ENCODE measurements at places on chromosomes 16 and 17.

DNA sequence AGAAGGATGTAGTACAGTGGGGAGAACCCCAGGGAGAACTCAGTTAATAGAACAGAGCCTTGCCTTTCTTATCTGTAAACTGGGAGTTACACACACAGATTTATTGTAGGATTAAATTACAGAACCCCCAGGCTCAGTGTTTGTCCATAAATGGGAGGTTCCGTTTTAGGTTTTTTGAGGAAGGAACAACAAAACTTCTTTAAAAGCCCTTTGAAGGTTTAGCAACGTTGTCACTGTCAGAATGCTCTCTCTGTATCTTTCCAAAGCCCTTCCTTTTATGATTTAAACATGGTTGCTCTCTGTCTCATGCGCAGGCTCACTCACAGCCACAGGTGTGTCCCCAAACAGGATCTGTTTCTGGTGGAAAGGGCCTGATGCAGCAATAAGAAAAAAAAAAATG, 9.4 kb upstream of the GNA13 start:
- no peak for DNase-seq

DNA sequence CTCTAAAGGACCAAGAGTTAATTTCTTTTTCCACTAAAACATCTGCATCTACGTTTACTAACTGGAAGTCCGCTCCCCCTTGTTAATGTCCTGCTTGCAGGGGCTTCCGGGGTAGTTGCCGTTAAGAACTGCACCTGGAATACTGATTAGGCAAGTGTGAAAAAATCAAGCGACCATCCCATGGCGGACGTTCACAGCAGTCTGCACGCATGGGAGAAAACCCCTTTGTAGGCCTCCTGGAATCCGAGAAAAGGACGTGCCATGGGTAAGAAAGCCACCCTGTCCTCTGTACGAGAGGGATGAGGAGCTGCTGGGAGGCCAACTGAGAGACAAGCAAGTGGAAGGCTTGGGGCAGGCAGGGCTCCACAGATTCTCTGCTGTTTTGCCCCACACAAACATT, 14.9 kb downstream of the SNN start:
- DNase-seq: no peak

DNA sequence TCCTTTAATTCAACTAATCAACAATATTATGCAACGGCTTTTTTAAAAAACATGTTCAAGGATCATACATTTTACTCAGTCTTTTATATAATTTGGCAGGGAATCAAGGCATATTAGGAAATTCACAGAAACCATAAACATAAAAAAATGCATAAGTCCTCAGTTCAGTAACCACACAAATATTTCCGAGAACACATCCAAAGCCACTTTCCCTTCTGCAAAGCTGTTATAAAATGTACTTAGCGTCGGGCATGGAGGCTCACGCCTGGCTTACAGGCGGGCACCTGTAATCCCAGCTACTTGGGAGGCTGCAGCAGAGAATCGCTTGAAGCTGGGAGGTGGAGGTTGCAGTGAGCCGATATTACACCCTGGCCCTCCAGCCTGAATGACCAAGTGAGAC, 9.7 kb upstream of the ZC3H7A start:
- no peak for DNase-seq

- DNase-seq: no peak
These were observed 18.2 kb downstream of the SCN4A start for GRCh38 chr17:63954402-63955063.

DNA sequence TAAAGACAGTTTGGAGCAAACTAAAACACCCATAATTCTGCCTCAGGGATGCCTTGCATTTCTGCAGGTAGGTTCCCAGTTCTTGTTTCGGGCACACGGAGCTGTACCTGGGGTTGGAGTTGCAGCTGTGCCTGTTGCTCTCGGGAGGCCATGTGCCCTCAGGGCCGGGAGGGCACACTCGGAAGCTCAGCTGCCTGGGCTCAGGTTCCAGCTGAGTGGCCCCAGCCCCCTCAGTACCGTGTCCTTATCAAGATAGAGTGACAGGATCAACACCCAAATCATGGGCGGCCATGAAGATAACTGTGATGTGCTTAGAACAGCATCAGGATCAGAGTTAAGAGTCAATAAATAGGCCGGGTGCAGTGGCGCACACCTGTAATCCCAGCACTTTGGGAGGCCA, 107.9 kb downstream of the SNX29 start:
- DNase-seq: no peak

GRCh38 chr17:75814900-75815373, 29.3 kb downstream of the UNC13D start:
- no peak for DNase-seq

- DNase-seq: no peak
These were observed 111.2 kb downstream of the SHISA9 start for GRCh38 chr16:13012601-13013000.

DNA sequence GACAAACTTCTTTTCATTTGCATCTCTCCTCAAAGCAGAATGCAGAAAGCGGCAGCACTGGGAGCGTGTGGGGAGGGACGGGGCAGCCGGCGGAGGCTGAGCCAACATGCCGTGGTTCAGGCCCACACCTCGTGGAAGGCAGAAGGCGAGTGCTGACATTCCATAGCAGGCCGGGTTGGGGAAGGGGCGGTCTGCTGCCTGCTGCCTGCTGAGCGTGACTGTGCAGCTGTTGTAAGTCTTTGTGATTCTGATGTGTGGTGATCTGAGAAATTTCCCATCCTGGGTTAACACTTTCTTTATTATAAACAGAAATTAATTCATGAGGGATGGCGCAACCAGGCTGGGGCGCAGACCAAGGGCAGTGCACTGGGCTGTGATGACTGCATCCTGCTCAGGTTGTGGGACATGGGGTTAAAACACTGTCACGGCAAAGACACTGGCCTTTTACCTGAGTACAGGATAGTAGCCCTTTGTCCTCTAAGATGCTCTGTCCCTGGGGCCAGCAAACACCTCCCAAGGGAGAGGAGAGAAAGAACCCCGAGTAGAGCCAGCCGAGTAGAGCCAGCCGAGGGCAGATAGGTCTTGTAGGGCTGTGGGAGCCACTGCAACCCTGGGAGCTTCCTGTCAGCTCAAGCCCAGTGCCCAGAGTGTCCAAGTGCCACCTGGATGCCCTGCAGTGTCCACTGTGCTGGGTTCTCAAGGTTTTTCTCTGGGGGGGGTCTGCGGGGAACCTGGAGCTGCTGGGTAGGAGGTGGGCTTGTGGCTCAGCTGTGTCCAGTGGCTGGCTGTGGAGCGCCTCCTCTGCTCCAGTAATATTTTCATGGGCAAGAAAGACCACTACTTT, 8.8 kb upstream of the DNASE1 start:
- DNase-seq: no peak

DNA sequence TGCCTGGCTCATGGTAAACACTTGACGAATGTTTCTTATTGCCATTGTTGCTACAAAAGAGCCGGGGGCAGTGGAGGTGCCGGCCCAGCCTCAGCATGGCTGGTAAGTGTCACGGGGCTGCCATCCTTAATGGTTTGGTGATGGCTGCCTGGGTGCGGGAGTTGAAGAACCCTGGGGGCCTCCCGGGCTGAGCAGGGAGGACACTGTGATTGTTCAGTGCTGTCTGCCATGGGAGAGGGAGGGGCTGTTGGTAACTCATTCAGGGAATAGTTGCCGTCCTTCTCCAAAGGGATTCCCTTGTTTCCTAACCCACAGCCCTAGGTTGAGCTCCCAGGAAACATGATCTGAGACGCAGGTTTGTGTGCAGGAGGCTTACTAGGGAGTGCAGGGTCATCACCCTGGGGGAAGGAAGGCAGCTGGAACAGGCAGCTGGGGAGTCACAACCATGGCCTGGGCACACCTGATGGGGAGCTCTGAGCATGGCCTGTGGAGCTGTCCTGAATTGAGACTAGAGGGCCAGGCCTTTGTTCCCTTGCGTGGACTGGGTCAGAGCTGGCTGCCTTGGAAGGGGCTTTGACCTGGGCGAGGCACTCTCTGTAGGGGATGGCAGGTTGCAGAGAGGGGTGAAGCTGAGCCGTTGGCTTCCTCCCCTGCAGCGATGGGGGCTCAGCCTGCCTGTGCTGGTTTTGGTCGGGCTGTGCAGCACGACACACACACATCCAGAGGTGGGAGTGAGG, 85.7 kb downstream of the PLCG2 start:
- no peak for DNase-seq

DNA sequence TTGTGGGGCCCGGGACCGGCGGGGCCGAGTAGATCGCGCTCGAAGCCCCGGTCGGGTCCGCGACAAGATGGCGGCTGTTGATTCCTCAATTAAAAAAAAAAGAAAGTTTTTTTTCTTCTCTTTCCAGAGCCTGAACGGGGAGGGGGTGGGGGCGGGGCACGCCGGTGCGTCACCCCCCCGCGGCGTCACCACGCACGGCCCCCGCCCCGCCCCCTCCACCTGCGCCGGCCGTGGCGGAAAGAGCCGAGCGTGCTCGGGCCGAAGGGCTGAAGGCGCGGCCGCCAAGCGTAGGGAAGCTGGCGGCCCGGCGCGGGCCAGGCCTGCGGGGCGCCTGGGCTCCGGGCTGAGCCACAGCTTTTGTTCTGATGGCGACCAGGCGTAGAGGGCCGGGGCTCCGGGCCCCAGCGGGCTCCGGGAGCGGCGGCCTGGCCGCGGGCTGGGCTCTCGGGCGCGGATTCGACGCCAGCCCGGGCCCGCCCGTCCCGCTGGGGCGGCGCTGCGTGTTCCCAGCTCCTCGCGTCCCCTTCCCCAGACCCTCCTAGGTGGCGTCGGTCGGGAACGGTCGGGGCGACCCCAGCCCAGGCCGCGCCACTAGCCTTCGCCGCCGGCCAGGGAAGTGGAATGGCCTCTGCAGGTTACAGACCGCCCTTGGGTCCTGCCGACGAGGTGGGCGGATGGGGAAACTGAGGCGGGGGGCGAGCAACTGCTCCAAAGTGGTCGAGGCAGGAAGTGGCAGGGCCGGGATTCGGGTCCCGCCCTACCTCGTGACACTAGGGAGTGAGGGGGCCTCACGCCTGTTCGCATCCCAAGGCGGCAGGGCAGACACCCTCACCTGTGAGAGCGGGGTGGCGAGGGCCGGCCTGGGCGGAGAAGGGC, at the start of gene CREBBP:
TSS of gene CREBBP (minus strand) at position 91 of the 876 bp plus-strand sequence. CDS start 797 bp downstream, outside the sequence.
- peak; percentile 71 for DNase-seq

DNA sequence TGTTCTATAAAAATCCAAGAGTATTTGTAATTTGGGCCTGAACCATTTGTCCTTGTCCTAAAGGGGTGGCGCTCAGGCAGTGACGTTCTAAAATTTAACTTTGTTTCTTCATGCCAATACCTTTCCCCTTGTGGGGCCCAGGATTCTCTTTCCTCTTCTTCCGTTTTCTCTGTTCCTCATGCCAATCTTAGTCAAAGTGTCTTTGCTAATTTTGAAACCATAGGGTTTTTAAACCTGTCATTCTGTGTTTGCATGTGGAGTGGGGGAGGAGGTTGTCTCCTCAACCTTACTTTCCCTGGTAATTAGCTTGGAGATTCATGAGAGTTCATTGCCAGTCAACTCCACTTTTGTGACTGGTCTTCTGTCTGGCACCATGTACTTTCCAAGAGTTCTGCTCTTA, 337.1 kb downstream of the MAF start:
- no peak for DNase-seq

GRCh38 chr17:77440560-77440981, 299.8 kb downstream of the SEC14L1 start:
- DNase-seq: no peak

GRCh38 chr17:7552621-7553051, 3.8 kb downstream of the TNFSF12 start:
- DNase-seq: no peak

DNA sequence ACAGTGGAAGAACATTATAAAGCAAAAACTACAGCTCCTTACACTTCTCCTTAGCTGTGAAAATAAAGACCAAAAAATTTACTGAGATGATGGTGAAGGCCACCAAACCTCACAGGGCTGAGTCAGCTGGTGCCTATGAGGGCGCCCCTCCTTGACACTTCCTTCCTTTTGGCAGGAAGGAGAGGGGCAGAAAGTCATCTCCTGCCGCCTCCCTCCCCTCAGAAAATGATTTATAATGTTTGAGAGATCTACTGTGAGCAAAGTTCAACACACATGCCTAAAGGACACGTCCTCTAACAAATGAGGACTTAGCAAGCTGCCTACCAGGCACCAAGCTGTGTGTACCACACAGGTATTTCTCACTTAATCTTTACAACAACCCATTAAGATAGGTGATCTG, 245.7 kb downstream of the PRKCA start:
- DNase-seq: peak; percentile 26

GRCh38 chr17:61161615-61162134, 238.0 kb upstream of the TBX2 start:
- no peak for DNase-seq

GRCh38 chr17:37176723-37177122, 199.1 kb upstream of the C17orf78 start:
- DNase-seq: no peak

GRCh38 chr16:2820836-2821486, 3.9 kb downstream of the PRSS21 start:
- no peak for DNase-seq

DNA sequence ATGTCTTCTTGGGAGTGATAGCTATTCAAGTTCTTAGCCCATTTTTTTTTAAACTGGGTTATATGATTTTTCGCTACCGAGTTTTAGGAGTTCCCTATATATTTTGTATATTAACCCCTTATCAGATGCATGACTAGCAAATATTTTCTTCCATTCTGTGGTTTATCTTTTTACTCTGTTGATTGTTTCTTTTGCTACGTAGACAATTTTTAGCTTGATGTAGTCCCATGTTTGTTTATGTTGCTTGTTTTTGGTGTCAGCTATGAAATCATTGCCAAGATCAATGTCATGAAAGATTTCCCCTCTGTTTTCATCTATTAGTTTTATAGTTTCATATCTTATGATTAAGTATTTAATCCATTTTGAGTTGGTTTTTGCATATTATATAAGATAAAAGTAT, 480.5 kb downstream of the CDH11 start:
- DNase-seq: no peak

GRCh38 chr17:39235555-39236449, 10.1 kb upstream of the STAC2 start:
- no peak for DNase-seq

- no peak for DNase-seq
These were observed 32.4 kb upstream of the MYH10 start for GRCh38 chr17:8662973-8663372.

GRCh38 chr17:50203086-50203485, 1.7 kb upstream of the COL1A1 start:
- DNase-seq: no peak

DNA sequence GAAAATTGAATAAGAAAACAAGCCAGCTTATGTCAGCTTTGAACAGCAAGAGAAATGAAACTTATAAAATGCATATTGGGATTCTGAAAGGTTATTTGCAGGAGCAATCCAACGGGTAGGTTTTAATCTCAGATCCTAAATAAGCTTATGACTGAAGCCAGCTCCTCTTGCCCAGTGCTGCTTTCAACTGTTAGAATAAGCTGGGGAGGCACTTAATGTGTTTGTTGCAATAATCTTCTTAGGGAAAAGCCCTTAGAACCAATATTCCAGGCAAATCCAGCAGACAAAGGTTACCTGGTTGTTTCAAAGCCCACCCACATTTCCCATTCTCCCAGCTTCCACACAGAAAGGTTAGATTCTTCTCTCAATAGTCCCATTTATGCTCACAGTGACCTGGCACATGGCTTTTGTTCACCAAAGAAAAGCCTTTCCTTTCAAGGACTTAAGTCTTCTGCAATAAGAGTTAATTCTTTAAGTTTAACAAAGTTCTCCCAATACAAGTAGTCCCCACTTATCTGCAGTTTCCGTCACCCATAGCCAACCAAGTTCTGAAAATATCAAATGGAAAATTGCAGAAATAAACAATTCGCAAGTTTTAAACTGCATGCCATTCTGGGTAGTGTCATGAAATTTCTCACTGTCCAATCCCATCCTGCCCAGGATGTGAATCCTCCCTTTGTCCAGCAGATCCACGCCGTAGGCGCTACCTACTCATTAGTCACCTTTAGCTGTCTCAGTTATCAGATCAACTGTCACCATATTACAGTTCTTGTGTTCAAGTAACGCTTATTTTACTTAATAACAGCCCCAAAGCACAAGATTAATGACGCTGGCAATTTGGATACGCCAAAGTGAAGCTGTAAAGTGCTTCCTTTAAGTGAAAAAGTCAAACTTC, 5.9 kb downstream of the TEX2 start:
- DNase-seq: no peak

Data from stimulated activated CD8-positive, alpha-beta memory T cell treated with anti-CD3 and anti-CD28 coated beads, Interleukin-12 subunit alpha, Interleukin-12 subunit beta, amount 100 ng/mL, for 1 hour (primary cell).